T-helper 1 cell (primary cell): ENCODE measurements at places on chromosomes 5 and 9.

- no peak for DNase-seq
These were observed 27.1 kb downstream of the ABLIM3 start for GRCh38 chr5:149168276-149168906.

GRCh38 chr5:173004447-173004846 is 20.9 kb downstream of the ATP6V0E1 start:
- DNase-seq = no peak

DNA sequence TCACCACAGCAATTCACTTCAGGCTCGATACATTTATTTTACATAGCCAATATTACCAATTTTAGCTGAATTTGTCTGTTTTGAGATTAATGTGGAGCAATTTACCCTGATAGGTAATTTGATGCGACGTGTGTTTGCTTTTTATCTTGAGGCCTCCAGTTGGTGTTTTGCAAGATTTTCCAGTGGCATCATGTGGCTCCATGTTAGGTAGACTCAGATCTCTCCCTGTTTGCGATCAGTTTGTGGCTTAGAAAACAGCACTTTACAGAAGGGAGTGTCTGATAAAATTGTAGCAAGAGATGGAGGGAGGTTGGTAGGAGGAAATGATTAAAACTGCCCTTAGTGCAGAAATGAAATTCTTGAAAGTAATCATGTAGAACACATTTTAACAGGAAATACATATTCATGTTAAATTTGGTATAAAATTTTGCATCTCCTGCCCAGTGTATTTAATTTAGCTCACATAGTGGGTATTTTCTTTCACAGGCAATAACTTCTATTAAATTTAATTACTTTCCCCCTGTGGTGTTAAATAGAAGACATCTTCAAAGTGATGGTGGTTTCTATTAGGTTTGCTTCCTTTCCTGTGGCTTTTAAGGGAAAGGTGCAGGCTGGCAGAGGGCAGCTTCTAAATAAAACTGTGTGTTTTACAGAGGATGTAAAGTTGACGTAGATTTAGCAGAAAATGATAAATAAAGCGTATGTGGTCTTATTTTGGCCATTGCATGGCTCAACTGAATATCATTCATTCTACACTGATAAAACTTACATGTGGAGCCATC is 135.8 kb downstream of the KDM4C start:
- peak; percentile 64 for DNase-seq

- no peak for DNase-seq
These were observed 92.6 kb upstream of the TRIM32 start for GRCh38 chr9:116594547-116594946.

DNA sequence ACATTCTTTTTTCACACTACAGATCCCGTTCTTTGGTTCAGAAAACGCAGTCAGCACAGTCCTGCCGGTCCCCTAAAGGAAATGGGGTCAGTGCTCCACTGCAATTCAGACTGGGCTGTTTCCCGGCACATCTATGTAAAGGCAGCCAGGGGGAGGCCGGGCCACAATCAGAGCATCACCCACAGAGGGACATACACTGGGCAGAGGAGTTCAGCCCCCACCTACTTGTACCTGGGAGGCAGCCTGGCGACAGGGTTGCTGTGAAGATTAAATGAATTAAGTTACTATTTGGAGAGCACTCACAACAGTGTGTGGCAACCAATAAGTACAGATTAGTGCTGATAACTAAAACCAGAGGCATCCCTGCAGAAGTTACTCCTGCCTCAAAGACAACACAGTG is 4.5 kb downstream of the PTPN3 start:
- DNase-seq = no peak

- no peak for DNase-seq
These were observed 575.3 kb upstream of the MEF2C start for GRCh38 chr5:89458332-89458656.

- no peak for DNase-seq
These were observed 59.4 kb upstream of the PTPN3 start for GRCh38 chr9:109557481-109557880.
